Fibroblast of skin of back (primary cell): ENCODE measurements at places on chromosomes 13 and 19.

DNA sequence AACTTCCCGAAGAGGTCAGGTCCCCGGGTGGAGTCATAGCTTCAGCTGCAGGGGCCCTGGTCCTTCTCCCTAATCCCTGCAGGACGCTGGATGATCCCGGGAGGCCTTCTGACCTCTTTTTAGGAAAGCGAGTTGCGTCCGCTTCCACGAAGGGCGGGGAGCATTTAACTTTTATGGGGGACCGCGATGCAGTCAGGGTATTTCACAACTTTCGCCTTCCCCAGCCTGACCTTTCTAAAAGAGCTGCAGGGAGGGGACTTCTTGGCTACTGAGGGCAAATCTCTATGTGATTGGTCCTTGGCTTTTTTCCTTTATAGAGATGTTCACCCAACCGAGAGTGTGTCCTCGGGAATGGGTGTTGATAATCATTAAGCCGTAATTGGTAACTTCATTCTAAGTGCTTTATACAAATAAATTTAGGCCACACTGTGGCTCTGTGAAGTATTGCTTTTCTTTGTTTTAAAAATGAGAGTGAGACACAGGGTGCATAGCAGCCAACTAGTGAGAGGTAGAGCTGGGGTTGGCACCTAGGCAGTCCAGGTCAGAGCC is 778 bp downstream of the ZNF230 start:
- DNase-seq = peak; percentile 3

DNA sequence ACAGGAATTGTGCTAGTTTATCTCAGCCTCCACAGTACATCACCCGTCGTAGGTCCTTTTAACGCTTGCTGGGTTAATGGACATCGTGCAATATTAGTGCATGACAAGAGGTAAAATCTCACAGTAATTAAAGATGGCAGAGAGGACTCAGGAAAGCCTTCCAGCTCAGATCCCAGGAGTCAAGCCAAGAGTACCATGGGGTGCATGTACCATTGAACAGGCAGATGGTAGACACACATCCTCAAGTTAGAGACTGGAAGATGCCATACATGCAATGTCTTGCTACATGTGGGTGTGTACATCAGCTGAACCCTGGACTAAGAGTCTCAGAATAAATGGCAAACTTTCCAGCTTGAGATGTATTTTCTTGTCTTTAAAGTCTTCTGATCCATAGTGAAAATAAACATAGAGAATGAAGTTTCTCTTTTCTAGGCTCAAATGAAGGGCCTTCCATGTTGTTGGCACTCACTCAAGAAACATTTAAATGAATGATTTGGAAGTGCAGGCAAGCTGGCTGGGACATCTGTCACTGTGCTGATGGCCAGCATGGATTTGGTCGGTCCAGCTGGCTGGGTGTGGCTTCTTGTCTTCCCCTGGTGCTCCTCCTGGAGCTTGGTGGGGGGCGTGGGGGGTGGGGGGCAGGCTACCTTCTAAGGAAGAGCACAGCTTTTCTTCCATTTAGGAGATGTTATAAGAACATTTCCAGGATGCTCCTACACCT is 290.9 kb upstream of the MAB21L1 start:
- DNase-seq = no peak

- DNase-seq = no peak
Measured at GRCh38 chr13:114104655-114105520, 27.5 kb downstream of the RASA3 start.

- DNase-seq = no peak
Measured at GRCh38 chr13:47610687-47611086, 390.4 kb downstream of the SUCLA2 start.

GRCh38 chr13:101618440-101619187 is 166.1 kb downstream of the ITGBL1 start:
- DNase-seq = no peak

- DNase-seq = no peak
Measured at GRCh38 chr19:33386361-33386858, 12.9 kb downstream of the CEBPG start.

- DNase-seq = no peak
Measured at GRCh38 chr13:103941506-103942140, 875.4 kb upstream of the SLC10A2 start.

DNA sequence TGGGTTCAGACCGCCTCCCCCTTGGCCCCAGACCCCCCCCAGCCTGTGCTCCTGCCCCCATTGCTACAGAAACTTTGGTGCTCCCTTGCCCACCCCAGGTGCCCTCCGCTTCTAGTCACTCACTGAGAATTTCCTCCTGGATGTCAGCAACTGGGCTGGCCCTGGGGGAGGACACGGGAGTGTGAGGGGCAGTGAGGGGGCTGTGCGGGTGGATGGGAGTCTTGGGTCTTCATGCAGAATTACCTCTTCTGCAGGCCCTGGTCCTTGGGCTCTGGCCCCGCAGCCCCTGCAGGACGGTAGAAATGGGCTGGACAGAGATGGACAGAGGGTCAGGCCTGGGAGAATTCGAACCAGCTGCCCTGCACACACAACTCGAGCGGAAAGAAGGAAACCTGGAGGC is 4.8 kb downstream of the LILRB5 start:
- no peak for DNase-seq

- DNase-seq = peak; percentile 47
Measured at GRCh38 chr13:111184458-111185401, 69.6 kb downstream of the ARHGEF7 start.
